ENCODE measurements at places on chromosomes 5 and 9. TPM values are rescaled to one million over a fixed set of nuclear protein-coding genes. Genes with fewer than 3 reads are reported as not detected.

FBN2 gene
- 61.7 TPM for total RNA-seq

TMEM174 gene
- not detected for total RNA-seq

TXNDC8 gene
- total RNA-seq = not detected

LEAP2 gene
- 0.16 TPM for total RNA-seq

IRF1 gene
- total RNA-seq = 13.4 TPM

SIT1 gene
- total RNA-seq = not detected

CENPP gene
- total RNA-seq = 0.36 TPM

ACOT12 gene
- total RNA-seq = not detected

GDA gene
- total RNA-seq = not detected

SH2D3C gene
- 2.6 TPM for total RNA-seq

GLRA1 gene
- total RNA-seq = not detected

MARVELD2 gene
- 0.32 TPM for total RNA-seq

MYO10 gene
- 24.9 TPM for total RNA-seq

NME5 gene
- 1.9 TPM for total RNA-seq

PAEP gene
- total RNA-seq = not detected

SAXO1 gene
- total RNA-seq = not detected

CMBL gene
- total RNA-seq = 2.5 TPM

C1QTNF2 gene
- 0.16 TPM for total RNA-seq

LVRN gene
- 0.16 TPM for total RNA-seq

NDUFA8 gene
- total RNA-seq = 31.6 TPM

SPINK13 gene
- not detected for total RNA-seq

PCDHB10 gene
- total RNA-seq = 0.16 TPM

ZFP37 gene
- 0.36 TPM for total RNA-seq

SPINK7 gene
- total RNA-seq = not detected

PCDHAC1 gene
- total RNA-seq = not detected

ARHGEF37 gene
- 6.3 TPM for total RNA-seq

FGF10 gene
- total RNA-seq = 0.32 TPM

PRDM9 gene
- total RNA-seq = not detected

NMUR2 gene
- not detected for total RNA-seq

FABP6 gene
- total RNA-seq = not detected

CEMIP2 gene
- total RNA-seq = 29.8 TPM

KLHL9 gene
- 25.9 TPM for total RNA-seq

C9orf153 gene
- total RNA-seq = not detected

BTNL8 gene
- not detected for total RNA-seq

GCNT4 gene
- total RNA-seq = 3.4 TPM

LCP2 gene
- not detected for total RNA-seq

SPATA31E1 gene
- not detected for total RNA-seq

Data from cardiac atrium fibroblast (primary cell).